ENCODE measurements at places on chromosomes 5 and 9.

DNA sequence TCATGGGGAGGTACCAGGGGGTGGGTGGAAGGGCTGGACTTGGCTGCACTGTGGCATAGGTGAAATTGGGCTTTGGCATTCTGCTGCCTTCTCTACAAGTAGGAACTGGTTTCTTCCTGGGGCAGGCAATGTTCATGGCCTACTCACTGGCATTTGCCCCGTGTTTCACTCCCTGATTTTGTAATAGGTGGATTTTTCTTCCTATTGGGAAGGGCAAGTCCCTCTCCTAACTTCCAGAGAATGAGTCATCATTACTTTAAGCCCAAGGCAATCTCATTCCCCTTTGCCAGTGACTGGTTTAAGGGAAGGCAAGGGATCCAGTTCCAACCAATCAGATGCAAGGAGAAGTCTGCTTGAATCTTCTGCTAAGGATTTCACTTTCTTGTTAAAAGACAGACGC is 67.9 kb upstream of the ANKRD55 start:
- no peak for DNase-seq

DNA sequence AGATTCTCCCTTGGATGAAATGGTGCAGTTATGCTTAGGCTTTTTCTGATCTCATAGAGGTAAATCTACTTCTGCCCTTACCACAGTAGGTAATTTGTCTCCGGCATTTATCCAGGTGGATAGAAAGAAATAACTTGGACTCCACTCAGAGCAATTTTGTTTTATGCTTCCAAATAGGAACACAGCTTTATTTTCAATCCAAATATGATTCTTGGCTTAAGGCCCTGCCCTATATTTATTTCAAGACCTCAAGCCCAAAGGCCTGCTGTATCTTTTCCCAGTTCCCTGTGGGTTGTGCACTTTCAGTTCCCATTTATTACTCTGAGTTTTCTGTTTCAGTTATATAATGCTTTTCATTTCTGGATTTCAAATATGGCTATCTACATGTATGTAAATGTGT is 274.2 kb upstream of the SMC2 start:
- no peak for DNase-seq

- no peak for DNase-seq
These were observed 370.5 kb downstream of the CSNK1G3 start for GRCh38 chr5:123882319-123882964.

DNA sequence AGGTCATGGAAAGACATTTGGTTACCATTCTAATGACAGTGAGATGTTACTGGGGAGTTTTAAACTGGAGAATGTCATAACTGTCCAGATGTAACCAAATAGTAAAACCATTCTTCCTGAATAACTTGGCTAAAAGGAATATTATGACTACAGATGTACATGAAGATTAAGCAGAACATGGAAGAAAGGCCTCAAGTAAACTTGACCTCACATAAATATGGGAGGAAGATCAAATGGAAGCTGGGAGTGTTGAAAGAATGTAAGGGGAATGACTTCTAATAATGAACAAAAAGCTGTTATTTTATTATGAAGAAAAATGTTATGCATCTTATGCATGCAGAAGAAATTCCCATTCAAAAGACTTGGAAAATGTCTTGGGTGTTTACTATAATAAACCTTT is 107.7 kb upstream of the CDKN2B start:
- no peak for DNase-seq

GRCh38 chr9:137396634-137397367 is 26.2 kb downstream of the EXD3 start:
- no peak for DNase-seq

DNA sequence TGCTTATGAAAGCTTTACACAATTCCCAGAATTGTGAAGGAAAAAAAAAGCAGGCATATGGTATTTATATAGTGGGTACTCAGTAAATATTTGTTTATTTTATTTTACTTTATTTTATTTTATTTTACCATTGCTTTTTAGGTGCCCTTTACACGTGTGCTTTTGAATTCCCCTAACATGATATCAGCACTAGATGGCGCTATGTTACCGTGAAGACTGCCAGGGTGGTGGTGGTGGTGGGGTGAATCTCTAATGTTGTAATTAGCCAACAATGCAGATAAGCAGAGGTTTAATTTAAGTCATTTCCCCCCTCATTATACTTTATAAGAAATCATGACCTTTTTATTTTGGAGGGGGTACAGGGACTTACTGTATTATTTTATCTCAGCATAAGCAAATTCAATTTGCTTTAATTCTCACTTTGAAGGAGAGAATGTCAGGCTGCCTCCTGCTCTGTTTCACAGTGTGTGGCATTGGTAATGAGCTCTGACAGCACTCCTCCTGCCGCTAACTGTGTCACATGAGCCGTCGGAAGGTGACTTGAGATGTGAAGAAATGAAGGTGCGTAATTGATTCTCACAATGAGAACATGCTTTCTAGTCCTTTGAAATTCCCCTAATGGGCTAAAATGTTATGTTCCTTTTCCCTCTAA is 165.6 kb downstream of the YTHDC2 start:
- peak; percentile 38 for DNase-seq

DNA sequence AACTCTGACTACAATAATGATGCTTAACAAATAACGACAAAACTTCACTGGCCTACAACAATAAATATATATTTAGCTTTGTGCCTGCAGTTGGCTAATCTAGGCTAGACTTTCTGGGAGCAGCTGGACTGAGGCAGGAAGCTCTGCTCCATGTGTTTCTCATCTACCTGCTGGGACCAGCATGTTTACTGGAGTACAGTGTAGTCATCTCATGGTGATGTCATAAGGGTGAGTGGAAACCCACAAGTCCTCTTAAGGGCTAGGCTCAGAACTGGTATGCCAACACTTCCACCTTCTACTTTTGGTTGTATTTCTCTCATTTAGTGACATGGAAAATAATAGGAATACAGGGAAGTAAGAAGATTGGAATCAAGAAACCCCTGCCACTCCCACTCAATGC is 85.7 kb upstream of the NIPBL start:
- no peak for DNase-seq

DNA sequence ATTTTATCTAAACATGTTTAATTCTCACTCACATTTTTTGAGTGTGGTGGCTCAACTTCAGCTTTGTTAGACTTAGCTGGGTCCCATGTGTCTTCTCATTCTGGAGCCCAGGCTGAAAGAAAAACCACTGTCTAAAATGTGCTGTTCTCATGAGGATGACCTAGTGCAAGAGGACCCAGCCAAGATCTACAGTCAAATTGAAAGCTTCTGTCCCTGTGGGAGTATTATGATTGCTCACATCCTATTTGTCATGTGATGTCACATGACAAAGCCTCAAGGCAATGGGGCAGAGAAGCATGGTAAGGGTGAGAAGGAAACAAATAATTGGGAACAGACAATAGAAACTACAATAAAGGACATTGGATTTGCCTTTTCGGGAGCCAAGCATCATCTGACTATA is 113.4 kb upstream of the ASTN2 start:
- no peak for DNase-seq

GRCh38 chr9:79613145-79613544 is 41.4 kb downstream of the TLE4 start:
- DNase-seq: no peak

GRCh38 chr5:174175716-174176268 is 130.3 kb downstream of the NSG2 start:
- DNase-seq: no peak

DNA sequence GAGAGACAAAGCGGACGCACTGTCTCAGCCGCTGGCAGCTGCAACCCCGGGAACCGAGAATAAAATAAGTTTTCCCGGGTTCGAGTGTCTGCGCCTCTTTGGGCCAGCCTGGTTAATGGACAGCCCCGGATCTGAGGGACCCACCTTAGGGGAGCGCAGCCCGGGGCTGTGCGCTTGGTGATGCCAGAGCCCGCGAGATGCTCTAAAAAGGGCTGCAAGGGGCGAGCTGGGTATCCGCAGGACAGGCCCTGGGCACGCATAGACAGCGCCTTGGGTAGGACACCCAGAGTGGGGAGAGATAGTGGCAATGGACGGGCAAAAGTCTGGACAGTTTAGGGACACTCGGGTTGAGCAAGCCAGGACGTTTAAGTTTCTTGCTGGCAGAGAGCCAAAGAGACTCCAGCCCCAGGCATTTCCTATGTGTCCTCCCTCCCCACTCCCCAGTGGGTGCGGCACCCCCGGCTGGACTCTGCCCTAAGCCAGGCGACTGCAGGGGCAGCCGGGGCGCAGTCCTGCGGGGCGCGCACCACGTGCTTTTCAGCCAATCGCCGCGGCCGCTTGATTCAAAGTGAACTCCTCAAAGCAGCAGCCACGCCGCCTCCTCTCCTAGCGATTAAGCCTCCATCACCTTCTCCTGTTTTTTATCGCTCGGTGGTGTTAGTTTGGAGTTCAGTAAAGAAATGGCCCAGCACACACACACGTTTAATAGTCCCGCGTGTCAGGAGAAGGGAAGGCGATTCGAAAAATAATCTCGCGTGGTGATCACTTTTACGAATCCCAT is 616 bp upstream of the ENC1 start:
- DNase-seq: no peak

- DNase-seq: peak; percentile 50
These were observed 97.1 kb downstream of the UNC13B start for GRCh38 chr9:35258660-35259474.

- no peak for DNase-seq
These were observed 82.4 kb downstream of the PPP2R2B start for GRCh38 chr5:146796144-146796543.

GRCh38 chr9:79604149-79604548 is 32.4 kb downstream of the TLE4 start:
- DNase-seq: peak; percentile 28

DNA sequence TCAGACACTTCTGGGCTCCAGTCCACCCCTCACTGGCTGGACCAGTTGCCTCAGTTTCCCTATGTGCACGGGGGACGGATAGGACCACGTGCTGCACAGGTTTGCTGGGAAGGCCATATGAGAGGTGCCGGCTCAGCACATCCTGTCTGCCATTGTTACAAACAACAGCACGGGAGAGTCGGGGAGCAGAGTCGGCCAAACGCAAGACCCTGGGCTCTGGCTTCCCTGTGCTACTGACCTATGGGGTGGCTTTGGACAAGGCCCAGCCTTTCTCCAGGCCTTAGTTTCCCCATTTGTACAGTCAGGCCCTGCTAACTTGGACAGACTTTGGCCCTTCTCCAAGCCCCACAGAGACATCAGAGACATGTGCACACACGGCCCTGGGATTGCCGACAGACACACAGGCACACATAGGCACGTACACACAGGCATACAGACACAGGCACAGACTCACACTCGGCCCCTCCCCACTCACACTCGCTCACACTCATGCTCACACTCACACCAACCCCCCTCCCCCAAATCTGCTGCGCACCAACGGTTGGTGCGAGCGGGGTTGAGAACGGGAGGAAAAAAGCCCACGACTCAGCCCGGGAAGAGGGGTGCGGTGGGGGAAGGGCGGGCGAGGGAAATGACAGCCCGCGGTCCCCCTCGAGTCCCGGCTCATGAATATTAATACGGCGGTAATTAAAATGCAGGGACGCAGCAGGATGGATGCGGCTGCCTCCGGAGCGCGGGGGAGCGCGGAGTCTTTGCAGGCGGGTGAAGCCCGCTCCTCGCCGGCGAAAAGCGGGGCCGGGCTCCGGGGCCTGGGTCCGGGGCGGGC is 133.0 kb downstream of the C9orf50 start:
- DNase-seq: peak; percentile 60

DNA sequence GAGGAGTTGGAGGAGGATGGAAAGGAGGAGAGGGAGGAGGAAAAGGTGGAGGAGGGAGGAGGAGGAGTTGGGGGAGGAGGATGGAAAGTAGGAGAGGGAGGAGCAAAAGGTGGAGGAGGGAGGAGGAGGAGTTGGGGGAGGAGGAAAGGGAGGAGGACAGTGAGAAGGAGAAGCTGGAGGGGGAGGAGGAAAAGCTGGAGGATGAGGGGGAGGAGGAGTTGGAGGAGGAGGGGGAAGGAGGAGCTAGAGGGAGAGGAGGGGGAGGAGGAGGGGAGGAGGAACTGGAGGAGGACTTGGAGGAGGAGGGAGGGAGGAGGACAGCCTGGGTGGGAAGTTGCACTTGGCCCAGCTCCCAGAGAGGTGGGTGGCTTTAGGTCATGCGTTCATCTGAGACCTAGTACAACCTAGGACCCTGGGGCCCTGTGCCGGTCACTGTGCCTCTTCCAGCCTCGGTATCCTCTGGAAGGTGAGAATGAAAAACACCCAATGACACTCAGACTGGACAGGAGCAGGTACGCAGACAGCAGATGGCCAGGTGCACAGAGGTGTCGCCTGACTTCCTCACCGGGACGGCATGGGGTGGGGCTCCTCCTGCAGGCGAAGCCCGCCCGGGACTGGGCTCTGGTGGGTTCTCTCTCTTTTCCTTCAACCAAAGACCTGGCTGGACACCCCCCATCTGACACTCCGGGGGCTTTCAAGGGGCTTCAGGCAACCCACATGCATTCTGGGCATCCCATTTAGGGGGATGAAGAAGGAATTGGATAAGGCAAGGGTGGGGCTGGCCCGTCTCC is 12.2 kb upstream of the SLC2A6 start:
- DNase-seq: no peak

DNA sequence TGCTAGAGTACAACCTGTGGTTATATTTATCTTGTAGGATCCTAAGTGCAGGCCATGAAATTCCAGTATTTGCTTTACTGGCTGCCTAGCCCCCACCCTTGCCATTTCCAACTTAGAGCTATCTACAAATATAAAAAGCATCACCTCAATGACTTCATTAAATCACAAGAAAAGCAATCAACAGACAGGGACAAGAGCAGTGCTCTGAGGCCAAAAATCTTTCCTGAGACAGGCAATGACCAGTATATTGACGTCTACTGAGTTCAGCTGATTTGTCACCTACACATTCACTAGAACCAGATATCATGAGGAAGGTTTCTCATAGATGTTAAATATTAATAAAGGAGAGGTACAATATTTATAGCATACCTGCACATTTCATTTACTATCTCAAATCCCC is 38.4 kb upstream of the CTNNAL1 start:
- DNase-seq: no peak

DNA sequence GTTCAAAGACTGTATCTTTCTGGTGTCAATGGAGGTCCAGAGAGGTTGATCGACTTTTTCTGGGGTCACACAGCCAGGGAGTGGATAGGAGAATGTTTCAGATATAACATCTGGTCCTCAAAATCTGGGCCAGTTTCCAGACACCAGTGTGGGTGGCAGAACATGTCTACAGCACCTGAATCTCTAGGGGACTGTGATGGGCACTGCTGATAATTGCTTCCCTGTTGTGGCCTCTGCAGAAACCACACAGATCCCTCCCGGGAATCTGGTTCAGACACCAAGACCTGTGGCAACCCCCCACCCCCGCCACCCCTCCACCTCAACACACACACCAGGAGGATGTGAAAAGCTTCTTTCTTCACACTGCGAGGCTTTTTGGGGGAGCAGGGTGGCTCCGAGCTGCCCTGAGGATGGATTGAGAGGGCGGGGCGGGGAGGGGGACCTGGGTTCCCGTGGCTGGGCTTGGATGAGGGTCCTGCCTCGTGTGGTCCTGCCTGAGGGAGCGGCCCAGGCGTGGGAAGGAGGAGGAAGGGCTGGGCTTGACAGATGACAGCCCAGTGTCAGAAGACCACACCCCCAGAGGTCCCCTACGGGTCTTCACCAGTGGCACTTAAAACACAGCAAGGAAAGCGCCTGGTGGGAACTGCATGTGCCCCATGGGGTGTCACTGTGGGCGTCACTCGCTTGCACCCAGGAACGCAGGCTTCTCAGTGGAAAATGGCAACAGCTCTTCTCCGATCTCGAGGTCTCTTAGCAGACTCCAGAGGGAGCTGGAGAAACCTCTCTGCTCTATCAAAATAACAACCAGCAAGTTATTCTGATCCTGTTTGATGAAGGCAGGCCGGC is 55.2 kb downstream of the TRIP13 start:
- DNase-seq: no peak

- DNase-seq: no peak
These were observed at the start of gene IL12B for GRCh38 chr5:159330131-159330800. Gene IL12B, minus strand, starts transcription at chr5:159330487. Its CDS starts 3,705 bp downstream, at chr5:159326782.
